A172 (cell line): ENCODE measurements at places on chromosomes 11 and 22. TPM values are rescaled to one million over a fixed set of nuclear protein-coding genes. Genes with fewer than 3 reads are reported as not detected.

- DNase-seq, result peak; percentile 67
Measured at GRCh38 chr22:19974268-19974861, 32.7 kb upstream of the TXNRD2 start.

DNA sequence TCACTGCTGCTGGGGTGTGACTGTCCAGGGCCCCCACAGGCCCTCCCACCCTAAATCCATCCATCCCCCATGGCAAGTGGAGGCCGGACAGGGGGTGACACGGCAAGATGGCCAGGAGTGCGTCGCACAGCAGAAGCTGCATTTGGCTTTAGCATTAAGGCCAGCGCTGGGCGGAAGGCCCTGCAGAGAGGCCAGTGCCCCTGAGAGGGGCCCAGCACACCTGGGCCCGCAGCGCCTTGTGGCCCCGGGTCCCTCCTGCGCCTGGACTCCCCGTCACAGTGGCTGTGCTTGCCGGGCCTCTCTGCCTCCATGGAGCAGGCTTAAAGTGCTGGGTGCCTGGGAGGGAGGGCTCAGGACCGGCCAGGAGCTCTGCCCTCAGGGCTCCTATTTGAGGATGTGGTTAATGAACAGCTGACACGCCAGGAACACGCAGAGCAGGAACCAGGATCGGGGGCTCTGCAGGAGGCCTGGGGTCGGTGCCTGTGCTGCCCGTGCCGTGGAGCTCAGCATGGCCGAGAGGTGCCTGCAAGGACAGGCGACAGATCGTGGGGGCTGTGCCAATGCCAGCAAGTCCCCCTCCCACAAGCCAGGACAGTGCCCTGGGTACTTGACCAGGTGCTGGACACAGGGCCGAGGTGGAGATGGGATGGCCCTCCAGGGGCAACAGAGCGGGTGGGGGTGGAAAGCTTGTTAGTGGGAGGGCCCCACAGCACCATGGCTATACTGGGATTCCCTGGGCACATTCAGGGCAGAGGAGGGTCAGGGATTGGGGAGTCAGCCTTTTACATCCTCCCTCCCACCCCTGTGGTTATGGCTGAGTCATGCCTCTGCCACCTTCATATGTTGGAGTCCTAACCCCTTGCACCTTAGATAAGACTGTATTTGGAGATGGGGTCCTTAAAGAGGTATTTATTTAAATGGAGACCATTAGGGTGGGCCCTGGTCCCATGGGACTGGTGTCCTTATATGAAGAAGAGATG is 30.9 kb upstream of the CARS1 start:
- peak; percentile 78 for DNase-seq

- DNase-seq, result no peak
Measured at GRCh38 chr11:3738241-3738640, 59.1 kb downstream of the NUP98 start.

GRCh38 chr11:17570034-17570433 is 23.0 kb downstream of the OTOG start:
- DNase-seq, result no peak

GRCh38 chr11:116207019-116207418 is 565.8 kb downstream of the BUD13 start:
- no peak for DNase-seq

GRCh38 chr11:124536520-124536919 is 6.9 kb downstream of the OR8B12 start:
- DNase-seq, result peak; percentile 7

Gene ESAM
- 0.10 TPM in 2 replicates for total RNA-seq

DNA sequence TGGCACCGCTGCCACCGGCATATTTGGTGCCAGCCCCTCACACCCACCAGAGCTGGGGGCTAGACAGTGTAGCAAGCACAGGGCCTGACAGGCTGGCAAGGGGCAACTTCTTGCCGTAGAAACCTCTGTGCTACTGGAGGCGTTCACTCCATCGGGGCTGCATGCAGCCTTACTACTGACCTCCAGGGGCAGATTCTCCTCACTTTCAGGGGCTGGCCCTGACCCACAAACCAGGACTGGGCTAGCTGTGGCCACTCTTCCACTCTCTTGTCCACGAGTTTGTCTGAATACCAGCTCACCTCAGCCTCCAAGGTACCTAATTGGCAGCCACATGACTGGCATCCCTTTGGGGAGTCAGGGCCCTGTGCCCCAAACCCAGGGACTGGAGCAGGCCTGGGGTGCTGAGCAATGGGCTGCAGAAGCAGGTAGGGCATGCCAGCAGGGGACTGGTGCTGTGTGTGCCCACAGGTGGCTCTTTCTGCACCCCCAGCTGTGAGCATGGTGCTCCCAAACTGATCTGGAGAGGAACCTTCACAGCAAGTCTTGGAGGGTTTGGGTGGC is 2.1 kb upstream of the LMO1 start:
- no peak for DNase-seq

DNA sequence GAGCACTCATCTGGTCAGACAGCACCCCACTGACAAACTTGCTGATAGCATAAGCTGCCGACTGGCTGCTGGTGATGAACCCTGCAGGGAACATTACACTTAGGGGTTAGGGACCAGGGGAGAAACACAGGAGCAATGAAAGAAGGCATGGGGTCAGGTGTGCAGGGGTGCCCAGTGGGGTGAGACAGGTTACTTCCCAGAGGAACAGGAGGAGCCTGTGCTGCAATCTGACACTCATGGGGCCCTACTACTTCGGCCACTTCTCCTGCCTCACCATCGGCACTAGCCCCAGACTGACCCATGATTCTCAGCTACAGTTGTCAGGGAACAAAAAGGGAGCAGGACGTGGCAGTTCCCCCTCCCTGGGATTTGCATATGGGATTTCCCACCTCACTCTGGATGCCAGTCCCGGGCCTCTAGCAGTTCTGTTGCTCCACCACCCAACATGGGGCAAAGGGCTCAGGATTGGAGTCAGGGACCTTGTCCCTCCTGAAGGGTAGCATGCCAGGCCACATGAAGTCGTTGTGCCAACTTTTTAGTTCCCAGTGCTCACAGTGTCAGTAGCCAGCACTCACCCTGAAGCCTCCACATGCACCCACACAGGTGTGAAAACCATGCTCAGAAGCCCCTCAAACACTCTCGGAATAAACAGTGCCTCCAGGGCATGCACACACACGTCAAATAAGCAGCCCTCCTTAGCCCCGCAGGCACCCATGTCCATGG is 2.2 kb downstream of the SLC37A4 start:
- DNase-seq, result no peak

Gene ALG9
- 20.2 and 24.7 TPM in 2 replicates for total RNA-seq

Gene RRP8
- 14.0 and 35.3 TPM in 2 replicates for total RNA-seq

DNA sequence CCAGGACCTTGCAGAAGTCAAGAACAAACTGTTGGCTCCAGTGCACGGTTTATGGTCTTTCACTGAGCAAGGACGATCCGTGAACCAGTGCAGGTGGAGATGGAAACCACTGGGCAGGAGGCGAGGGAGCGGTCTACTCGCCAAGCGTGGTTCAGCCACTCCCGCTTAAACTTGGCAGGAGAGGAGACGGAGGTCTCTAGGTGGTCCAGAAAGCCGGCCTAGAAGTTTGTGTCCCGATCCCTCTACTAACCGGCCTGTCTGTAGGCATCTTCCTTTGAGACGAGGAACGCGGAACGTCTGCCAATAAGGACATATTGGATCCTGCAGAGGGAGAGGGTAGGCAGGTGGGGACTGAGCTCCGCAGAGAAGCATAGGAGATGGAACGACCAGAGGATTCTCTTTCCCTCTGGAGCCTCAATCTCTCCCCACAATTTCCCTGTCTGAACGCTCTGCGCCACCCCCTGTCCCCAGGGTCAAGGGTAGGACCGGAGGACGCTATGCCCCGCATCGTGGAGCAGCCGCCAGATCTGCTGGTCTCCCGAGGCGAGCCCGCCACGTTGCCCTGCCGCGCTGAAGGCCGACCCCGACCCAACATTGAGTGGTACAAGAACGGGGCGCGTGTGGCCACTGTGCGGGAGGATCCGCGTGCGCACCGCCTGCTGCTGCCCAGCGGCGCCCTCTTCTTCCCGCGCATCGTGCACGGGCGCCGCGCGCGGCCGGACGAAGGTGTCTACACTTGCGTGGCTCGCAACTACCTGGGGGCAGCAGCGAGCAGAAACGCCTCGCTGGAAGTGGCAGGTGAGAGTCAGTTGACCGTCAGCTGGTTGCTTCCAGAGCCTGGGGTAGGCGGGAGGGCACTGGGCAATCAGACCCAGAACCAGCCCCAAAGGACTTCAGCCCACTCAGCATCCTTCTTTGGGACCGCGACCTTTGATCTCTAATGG is 3.4 kb downstream of the ROBO3 start:
- DNase-seq, result no peak

GRCh38 chr11:121372671-121373429 is 79.3 kb upstream of the SORL1 start:
- DNase-seq, result no peak

Gene SAA4
- total RNA-seq, result 0.43 TPM in 1 of 2 replicates, not detected in the other

Gene SCT
- total RNA-seq, result not detected in 2 replicates

- DNase-seq, result no peak
Measured at GRCh38 chr11:126366064-126366822, 10.8 kb downstream of the ST3GAL4 start.

DNA sequence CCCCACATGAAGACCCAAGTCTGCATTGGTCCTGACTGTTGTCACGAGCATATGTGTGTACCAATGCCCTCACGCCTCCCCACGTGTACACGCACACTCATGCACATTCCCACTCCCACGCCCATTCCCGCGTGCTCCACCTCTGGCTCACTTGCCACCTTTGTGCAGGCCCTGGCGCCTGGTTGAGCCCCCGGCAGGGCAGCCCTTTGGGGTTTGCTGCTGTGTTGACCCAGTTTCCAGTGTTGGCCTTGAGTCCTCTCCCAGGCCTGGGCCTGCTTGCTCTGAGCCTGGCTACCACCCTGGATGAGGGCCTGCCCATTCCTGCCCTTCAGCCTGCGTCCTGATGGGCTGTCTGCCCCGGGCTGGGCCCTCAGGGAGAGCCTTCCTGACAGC is 18.2 kb downstream of the PVALB start:
- DNase-seq, result no peak

Gene APOBEC3A
- total RNA-seq, result not detected in 2 replicates

- no peak for DNase-seq
Measured at GRCh38 chr11:86140334-86140990, 71.6 kb upstream of the PICALM start.

- peak; percentile 1 for DNase-seq
Measured at GRCh38 chr11:118789501-118790356, 1.2 kb downstream of the DDX6 start.

DNA sequence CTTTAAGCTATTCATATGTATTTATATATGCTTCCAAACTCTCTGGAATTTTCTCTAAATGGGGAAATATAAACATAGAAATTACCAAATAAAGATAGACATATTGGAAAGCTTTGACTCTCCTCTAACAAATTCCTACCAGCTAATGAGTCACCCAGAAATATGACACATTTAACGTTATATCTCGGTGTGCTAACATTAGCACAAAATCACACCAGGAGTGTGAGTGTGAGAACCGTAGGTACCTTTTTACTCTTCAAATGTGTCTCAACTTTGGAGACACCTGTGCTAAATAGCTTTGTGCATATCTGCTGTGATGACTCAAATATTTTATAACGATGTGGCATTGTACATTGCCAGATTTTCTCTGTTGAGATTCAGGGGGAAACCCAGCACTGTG is 714.4 kb downstream of the METTL15 start:
- peak; percentile 20 for DNase-seq

DNA sequence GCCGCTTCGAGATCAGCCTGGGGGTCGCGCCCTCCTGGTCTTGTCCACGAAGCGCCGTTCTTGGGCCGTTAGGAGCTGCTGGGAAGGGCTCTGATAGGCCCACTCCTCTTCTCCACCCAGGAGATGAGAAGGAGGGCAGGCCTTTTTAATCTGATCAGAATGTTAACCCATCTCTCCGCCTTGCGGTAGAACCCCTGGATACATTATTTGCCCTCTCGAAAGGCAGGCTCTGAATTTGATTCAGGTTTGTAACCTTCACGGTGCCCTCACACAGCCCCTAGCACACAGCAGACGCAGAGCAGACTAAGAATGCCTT is at the start of gene CCDC83:
Gene CCDC83 (plus strand): TSS at position 43 of the 316 bp plus-strand sequence. CDS start 9,741 bp downstream, outside the sequence.
- no peak for DNase-seq
